T-helper 17 cell (primary cell): ENCODE measurements at places on chromosomes 5 and 9.

DNA sequence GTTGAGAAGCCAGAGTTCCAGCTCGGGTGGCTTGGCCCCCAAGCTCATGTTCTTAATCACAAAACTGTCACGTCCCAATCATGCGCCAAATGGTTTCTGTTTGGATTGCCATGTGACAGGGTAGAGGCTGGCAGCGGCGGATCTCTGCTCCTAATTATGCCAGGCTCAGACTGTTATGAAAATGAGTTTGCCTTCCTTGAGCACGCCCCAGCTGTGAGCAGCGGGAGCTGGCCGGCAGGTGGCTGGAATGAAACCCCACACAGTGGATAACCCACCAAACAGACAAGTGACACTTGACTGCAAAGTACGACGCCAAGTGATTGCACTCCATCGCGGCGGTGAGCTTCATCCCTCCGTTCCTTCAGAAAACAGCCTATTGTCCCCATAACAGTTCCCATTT is 75.4 kb downstream of the CFAP77 start:
- H3K4me1 ChIP-seq, result peaks cover 28% of the 10 kb centered on the region
- peaks cover 27% of the 10 kb centered on the region for H3K27me3 ChIP-seq
- H3K4me3 ChIP-seq, result no peak overlapping the region
- no peak overlapping the region for H3K27ac ChIP-seq
- H3K36me3 ChIP-seq, result no peaks in the 10 kb centered on the region

DNA sequence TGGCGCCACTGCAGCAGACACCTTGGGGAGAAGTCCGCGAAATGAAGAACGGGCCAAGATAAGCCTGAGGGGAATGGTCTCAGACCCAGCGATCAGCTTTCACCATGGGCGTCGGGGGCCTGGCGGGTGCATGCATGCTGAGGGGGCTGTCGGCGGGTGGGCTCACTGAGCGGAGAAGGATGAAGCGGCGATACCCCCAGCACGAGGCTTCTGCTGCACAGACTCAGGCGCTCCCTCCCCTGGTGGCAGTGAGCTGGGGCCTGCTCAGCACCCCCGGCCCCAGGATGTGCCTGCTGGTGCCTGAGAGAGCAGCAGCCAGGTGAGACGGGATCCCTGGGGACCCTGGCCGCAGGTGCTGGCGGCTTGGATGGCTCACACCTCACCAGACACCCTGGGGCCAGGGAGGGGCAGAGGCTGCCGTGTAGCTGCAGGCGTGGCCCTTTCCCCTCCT is 31.2 kb downstream of the CEP72 start:
- no peaks in the 10 kb centered on the region for H3K36me3 ChIP-seq
- no peaks in the 10 kb centered on the region for H3K27me3 ChIP-seq
- H3K27ac ChIP-seq, result no peak overlapping the region
- H3K4me1 ChIP-seq, result peaks cover 2% of the 10 kb centered on the region
- H3K4me3 ChIP-seq, result peak overlapping the region; percentile 43

DNA sequence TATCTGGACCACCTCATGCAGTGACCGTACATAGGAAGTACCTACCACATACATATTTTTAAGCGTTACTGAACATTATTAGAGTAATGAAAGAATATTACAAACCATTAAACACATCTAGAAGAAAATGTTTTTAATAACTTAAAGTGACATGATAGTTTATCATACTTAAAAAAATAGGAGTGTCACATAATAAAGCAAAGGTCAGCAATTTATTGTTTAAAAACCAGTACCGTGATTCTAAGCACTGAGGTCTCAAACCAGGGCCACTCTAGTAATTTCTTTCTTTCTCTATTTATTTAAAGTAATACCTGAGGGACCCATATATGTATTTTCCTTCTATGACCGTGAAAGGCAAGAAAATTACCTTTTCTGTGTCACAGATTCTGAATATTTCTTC is 216.0 kb downstream of the MLLT3 start:
- H3K4me1 ChIP-seq, result peaks cover 20% of the 10 kb centered on the region
- H3K36me3 ChIP-seq, result peaks cover 9% of the 10 kb centered on the region
- no peak overlapping the region for H3K4me3 ChIP-seq
- no peak overlapping the region for H3K27ac ChIP-seq
- no peak for DNase-seq
- no peaks in the 10 kb centered on the region for H3K27me3 ChIP-seq

- no peaks in the 10 kb centered on the region for H3K4me1 ChIP-seq
- DNase-seq, result no peak
- no peak overlapping the region for H3K27ac ChIP-seq
- no peak overlapping the region for H3K4me3 ChIP-seq
Observed at GRCh38 chr5:126248611-126249010, 174.6 kb upstream of the GRAMD2B start.

DNA sequence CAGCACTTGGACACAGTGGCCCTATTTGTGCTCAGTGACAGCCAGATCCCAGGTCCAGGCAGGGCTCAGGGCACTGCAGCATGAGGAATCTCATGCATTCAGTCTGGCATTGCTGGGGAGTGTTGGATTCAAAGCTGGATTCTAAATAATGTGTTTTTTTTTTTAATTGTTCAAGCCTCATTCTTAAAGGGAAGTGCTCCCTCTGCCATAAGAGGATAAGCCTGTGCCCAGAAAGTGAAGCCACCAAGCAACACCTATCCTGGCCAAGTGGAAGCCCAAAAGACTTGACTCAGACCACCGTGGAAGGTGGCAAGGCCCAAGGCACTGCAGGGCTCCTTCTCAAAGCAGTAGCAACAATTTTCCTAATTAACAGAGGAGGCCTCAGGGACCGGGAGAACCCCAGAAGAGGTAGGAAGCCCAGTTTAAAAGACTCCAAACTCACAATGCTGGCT is 135.6 kb downstream of the ACTL7B start:
- no peaks in the 10 kb centered on the region for H3K36me3 ChIP-seq
- H3K27me3 ChIP-seq, result peaks cover 11% of the 10 kb centered on the region
- no peak overlapping the region for H3K4me3 ChIP-seq
- DNase-seq, result no peak
- H3K27ac ChIP-seq, result no peak overlapping the region

DNA sequence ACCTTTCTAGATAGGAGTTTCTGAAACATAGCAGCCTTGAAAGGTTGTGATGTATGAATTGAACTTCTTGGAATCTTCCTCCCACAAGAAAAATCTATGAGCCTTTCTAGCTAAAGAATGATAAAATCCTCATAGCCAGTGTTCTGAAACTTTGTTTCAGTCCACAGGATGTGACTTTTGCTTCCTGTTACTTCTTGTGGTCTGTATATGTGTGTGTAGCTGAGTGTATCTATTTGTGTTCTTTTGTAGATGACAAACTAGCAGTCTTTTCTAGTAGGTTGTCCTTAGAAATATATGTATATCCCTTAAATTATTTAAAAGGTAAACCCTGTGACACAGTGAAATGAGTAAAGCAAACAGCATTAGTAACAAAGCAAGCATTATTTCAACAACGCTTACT is 188.8 kb downstream of the MRPS30 start:
- H3K4me3 ChIP-seq, result no peak overlapping the region
- no peaks in the 10 kb centered on the region for H3K4me1 ChIP-seq
- DNase-seq, result no peak
- H3K27ac ChIP-seq, result no peak overlapping the region
- H3K27me3 ChIP-seq, result no peaks in the 10 kb centered on the region
- no peaks in the 10 kb centered on the region for H3K36me3 ChIP-seq

DNA sequence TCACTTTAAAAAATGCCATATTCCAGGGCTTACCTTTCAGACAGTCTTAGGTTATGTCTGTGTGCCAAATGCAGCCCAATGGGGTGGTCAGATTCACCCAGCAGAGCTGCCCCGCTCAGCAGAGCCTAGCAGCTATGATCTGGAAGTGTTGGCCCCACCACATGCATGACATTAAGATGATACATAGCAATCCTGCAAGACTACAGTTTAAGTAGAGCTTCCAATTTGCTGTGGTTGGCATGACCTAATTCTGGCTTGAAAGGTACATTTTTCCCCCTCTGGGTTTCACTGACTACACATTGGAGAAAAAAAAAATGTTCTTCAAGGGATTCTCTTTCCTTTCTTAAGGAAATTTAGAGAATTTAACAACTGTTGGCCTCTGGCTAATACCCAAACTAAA is 22.5 kb downstream of the MEF2C start:
- H3K27me3 ChIP-seq, result no peaks in the 10 kb centered on the region
- H3K4me1 ChIP-seq, result no peaks in the 10 kb centered on the region
- DNase-seq, result no peak

GRCh38 chr5:105924366-105924765 is 1746.4 kb downstream of the EFNA5 start:
- no peaks in the 10 kb centered on the region for H3K36me3 ChIP-seq
- DNase-seq, result no peak
- no peak overlapping the region for H3K4me3 ChIP-seq
- H3K27me3 ChIP-seq, result no peaks in the 10 kb centered on the region

- no peaks in the 10 kb centered on the region for H3K36me3 ChIP-seq
- H3K4me3 ChIP-seq, result no peak overlapping the region
- H3K4me1 ChIP-seq, result no peaks in the 10 kb centered on the region
- no peaks in the 10 kb centered on the region for H3K27me3 ChIP-seq
- no peak for DNase-seq
Observed at GRCh38 chr5:41524174-41524573, 13.8 kb upstream of the PLCXD3 start.

- H3K27ac ChIP-seq, result no peak overlapping the region
- H3K4me3 ChIP-seq, result no peak overlapping the region
- H3K4me1 ChIP-seq, result no peaks in the 10 kb centered on the region
- H3K36me3 ChIP-seq, result no peaks in the 10 kb centered on the region
- H3K27me3 ChIP-seq, result peaks cover 9% of the 10 kb centered on the region
- no peak for DNase-seq
Observed at GRCh38 chr9:104606152-104606551, 725 bp upstream of the OR13C2 start.

- H3K4me1 ChIP-seq, result peaks cover 39% of the 10 kb centered on the region
- H3K27ac ChIP-seq, result peak within 1 kb of the TSS; percentile 83
- H3K4me3 ChIP-seq, result peak within 1 kb of the TSS; percentile 95
Observed at GRCh38 chr9:100426530-100427365, at the start of gene MSANTD3. MSANTD3 (plus strand) TSS chr9:100427143; CDS start chr9:100441939, 14,796 bp downstream.

GRCh38 chr5:139391570-139392323 is 2.0 kb upstream of the MZB1 start:
- no peak for DNase-seq
- peak overlapping the region; percentile 93 for H3K4me3 ChIP-seq
- H3K4me1 ChIP-seq, result peaks cover 33% of the 10 kb centered on the region
- peak overlapping the region; percentile 87 for H3K27ac ChIP-seq
- H3K27me3 ChIP-seq, result no peaks in the 10 kb centered on the region
- no peaks in the 10 kb centered on the region for H3K36me3 ChIP-seq

DNA sequence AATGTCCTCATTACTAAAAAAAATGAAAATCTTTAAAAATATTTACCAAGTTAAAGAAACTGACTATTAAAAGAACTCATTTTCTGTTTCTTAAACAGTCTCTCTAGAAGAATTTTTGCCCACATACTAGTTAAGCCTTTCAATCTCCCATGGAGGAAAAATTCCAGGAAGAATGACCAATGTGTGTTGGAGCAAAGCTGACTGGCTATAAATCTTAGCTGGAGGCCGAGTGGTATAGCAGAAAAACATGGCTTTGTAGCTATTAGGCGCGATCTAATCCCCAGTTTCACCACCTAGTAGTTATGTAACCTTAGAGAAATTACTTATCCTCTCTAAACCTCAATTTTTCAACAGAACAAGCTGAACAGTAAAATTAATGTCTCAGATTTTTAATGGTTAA is 135.5 kb upstream of the PRLR start:
- peaks cover 3% of the 10 kb centered on the region for H3K4me1 ChIP-seq
- peaks cover 20% of the 10 kb centered on the region for H3K27me3 ChIP-seq
- no peak overlapping the region for H3K27ac ChIP-seq
- no peaks in the 10 kb centered on the region for H3K36me3 ChIP-seq

DNA sequence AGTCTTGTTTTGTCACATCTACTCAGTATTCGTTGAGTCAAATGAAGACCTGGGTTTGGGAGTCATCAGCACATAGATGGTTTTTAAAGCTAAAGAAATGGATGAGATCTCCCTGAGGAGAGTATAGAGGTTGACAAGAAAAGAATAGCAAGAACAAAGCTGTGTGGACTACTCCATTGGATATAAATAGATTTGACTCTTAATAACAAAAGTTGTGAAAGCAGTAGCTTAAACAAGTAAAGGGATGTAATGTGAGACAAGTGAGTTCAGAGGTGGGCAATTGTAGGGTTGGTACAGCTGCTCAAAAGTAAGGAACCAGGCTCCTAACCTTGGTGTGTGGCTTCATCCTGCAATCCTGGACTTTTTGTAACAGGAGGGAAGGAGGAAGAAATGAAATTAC is 49.3 kb downstream of the CSNK1G3 start:
- no peak overlapping the region for H3K27ac ChIP-seq
- no peak overlapping the region for H3K4me3 ChIP-seq
- peaks cover 26% of the 10 kb centered on the region for H3K4me1 ChIP-seq
- no peaks in the 10 kb centered on the region for H3K27me3 ChIP-seq

DNA sequence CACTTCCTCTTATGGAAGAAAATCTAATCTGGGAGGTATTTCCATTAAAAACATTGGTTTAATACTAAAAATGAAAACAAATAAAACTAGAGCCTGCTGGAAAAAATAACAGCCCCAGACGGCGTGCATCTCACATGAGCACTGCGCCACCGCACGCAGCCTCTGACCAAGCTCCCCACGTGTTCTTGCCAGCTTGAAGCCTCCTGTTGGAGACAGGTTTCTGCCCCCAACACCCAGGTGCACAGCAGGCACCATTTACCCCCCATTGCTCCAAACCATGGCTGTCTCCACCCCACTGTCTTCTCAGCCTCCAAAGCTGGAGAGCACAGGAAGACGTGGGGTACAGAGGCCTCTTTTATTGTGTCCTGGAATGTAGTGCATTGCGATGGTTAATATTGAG is 10.7 kb upstream of the COL5A1 start:
- peaks cover 2% of the 10 kb centered on the region for H3K4me1 ChIP-seq
- H3K27ac ChIP-seq, result no peak overlapping the region
- H3K36me3 ChIP-seq, result no peaks in the 10 kb centered on the region
- DNase-seq, result no peak

DNA sequence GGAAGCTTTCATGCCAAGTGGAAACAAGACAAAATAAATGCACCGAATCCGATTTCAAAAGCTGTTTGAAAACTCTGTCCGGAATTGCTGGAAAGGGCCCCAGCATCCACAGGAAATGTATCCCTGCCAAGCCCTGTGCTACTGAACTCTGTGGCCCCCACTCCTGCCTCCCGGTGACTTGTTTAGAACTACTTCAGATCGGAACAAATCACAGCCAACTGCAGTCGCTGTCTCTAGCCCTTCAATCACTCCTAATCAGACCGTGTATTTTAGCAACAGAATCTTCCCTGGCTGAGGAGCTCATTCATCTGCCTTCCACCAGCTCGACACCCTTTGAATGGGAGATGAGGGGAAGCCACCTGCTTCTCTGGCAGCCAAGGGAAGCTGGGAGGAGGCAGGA is 94.1 kb downstream of the KCNIP1 start:
- H3K4me3 ChIP-seq, result no peak overlapping the region
- no peak for DNase-seq
- H3K27ac ChIP-seq, result no peak overlapping the region
- peaks cover 64% of the 10 kb centered on the region for H3K27me3 ChIP-seq

DNA sequence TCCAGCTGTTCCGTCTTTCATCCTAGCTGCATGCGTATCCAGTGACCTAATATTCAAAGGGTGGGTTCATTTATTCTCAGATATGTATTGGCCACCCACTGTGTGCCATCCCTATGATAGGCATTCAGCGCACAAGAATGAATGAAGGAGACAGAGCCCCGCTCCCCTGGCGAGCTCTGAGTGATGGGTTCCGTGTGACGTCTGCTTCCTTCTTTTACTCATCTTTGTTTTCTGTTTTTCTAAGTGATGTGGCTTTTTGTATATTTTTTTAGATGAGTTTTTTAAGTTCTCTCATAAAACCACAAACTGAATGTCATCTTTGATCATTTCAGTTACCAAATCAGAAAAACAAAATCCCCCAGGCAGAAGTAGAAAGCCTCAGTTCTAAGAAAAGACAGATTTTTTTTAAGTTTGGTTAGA is 168.3 kb upstream of the OTULINL start:
- peak; percentile 36 for DNase-seq
- no peaks in the 10 kb centered on the region for H3K27me3 ChIP-seq
- H3K4me3 ChIP-seq, result peak overlapping the region; percentile 72
- H3K27ac ChIP-seq, result peak overlapping the region; percentile 98
